CD8-positive, alpha-beta T cell (primary cell): ENCODE measurements at places on chromosomes 1 and 21.

DNA sequence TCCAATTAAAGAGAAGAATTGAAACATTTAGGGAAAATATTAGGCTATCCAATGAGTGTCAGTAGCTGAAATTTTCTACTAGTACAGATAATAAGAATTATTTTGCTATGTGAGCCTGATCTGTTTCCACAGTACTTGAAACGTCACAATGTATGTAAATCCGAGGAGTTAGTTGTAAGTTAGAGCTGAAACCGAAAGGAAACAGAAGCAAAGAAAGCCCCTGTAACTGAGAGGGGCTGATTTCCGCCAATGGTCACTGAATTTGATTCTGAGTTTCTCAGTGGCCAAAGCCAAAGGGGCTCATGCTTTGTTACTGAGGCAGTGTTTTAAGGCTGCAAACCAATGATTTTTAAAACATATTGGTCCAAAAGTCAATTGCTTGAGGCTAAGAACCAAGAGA is 168.3 kb upstream of the DUSP10 start:
- DNase-seq = no peak

DNA sequence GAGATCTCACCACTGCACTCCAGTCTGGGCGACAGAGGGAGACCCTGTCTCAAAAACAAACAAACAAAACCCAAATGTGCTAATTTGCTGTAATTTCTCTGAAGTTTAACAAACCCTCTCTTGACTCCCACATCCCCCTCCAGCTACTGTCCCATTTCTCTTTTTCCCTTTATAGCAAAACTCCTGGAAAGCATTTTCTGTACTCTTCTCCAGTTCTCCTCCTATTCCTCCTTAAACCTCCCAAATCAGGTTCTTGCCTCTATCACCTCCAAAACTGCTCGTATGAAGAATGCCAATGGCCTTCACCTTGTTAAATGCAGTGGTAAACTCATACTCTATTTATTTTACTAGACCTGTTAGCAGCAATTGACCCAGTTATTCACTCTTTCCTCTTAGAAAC is 3.7 kb upstream of the USP48 start:
- DNase-seq = no peak

DNA sequence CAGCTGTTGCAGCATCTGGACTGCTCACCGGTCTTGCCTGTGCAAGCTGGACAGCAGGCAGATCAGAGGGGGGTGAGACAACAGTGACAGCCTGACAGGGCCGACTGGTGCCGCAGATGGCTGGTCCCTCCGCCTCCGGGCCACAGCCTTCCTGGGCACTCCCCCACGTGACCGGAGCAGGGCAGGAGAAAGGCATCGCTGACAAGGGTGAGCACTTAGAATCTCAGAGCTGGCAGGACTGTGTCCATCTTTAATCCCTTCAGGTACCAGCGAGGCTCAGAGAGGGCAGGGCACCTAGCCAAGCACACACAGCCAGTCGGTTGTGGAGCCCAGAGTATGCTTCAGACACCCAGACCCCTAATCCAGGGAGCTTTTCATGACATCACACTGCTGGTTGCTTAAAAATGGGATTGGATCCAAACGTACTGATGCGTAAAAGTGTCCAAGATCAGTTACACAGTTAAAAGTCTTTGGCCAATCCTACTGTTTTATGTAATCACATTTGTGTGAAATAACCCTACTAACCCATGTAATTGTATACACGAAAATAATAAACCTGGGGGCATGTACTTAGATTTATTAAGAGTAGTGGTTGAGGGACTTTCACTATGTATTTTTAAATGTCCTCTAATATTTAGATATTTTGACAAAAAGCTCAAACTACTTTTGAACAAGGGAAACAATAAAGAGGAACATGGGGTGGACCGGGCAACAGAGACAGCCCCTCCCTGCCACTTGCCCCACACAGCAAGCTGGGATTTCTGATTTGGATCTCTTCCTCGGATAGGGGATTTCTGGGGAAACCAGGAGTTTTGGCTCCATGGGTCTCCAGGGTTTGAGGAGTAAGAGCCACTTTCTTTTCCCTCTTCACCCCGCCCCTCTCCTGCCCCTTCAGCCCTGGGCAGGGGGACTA is 758 bp upstream of the CNTN2 start:
- DNase-seq = no peak

GRCh38 chr1:200405264-200405663 is 4.6 kb downstream of the ZNF281 start:
- DNase-seq = no peak

- DNase-seq = no peak
Observed at GRCh38 chr1:15312626-15313411, 65.8 kb downstream of the FHAD1 start.

GRCh38 chr1:246279402-246279801 is 227.7 kb downstream of the SMYD3 start:
- DNase-seq = no peak

- no peak for DNase-seq
Observed at GRCh38 chr1:248802454-248802853, 23.3 kb downstream of the SH3BP5L start.

- DNase-seq = no peak
Observed at GRCh38 chr1:70902211-70902610, 145.4 kb downstream of the PTGER3 start.

DNA sequence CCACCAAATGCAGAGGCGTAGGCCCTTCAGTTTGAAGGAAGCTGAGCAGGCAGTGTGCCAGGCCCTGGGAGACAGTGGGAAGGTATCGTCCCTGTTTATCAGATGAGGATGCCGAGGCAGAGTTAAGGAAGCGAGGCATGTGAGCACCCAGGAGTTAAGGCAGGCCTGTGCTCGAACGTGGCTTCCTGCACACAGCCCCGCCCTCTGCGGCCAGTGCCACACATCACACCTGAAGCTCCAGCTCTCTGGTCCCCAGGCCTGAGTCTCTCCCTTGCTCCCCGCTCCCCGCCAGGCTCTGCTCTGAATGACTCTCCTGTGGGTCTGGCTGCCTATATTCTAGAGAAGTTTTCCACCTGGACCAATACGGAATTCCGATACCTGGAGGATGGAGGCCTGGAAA is 32.1 kb downstream of the EPHX1 start:
- DNase-seq = peak; percentile 18

DNA sequence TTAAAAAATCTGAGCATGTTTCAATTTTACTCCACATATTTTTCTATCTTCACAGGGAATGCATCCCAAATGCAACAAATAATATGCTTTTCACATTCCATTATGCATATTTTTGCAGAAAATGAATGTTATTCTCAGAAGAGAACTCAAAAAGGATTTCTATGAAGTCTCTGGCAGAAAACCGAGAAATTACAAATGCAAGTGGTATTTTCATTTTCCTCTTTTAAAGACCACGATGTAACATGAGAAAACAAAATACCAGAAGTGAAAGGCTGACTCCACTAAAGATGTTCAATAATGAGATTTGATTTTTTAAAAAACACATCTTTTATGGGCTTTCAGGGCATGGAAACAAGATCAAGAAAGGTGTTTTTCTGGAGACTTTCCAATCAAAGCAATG is 5.0 kb upstream of the PDC start:
- DNase-seq = no peak

DNA sequence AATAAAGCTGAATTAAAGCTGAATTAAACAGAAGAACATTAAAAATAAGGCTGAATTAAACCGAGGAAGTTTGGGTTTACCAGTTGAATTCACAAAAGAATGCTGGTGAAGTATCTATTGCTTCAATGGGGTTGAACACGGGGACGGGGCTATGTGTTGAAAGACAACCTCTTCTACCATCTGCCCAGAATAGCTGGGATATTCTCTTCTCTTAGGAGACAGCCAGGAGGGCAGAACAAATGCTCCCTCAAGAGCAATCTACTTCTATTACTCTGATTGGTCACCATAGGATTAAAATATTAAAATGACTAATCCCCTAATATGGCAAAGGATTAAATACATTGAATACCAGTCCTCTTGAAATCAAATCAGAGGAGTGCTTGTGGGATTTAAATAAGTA is 68.4 kb downstream of the LPGAT1 start:
- DNase-seq = no peak

DNA sequence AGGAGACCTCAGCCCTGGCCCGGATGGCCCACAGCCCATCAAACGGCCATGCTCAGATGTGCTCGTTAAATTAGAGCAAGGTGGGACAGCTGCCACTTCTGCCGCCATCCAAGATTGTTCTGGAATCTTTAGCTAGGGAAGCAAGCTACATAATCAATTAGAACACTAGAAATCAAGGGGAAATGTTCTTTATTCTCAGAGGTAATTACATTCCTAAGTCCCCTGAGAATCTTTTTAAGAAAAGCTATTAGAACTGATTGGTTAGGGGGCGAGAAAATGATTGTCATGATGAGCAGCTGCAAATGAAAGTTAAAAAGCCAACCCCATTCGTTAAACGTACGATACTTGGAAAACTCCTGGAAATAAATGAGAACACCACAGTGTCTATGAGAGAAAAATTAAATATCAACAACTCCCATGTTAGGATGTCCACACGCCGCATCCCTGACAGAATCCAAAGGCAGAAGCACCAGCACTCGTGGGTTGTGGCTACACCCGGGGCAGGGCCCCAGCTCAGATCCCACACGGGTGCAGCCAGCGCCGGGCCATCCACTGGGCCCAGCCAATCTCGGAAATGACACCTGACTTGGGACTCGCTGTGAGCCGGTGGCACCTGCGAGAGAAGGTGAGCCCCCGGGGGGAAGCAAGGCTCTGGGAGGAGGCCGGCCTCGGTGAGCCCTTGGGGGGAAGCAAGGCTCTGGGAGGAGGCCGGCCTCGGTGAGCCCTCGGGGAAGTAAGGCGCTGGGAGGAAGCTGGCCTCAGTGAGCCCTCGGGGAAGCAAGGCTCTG is 37.6 kb downstream of the KRTAP10-1 start:
- DNase-seq = no peak

DNA sequence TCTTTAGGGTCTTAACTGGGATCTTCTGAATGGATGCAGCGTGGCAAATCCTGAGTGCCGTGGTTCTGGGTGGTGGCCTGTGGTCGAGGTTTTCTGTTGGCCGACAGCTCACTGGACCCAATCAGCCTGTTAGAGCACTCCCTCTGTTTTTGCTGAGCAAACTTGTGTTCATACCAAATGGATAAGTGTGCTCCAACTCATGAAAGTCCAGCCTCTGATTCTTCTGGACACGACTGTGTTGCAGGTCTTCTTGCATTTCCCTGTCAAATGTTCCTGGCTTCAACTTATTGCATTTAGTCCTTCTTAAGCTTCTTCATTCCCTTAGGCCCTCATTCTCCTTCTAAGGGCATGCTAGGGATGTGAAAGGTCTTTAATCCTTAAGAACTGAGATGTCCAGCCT is 63.7 kb downstream of the AJAP1 start:
- DNase-seq = no peak

GRCh38 chr1:204872262-204872881 is 1.7 kb downstream of the NFASC start:
- no peak for DNase-seq

GRCh38 chr1:203992440-203992839 is 80.5 kb upstream of the SOX13 start:
- no peak for DNase-seq

- DNase-seq = no peak
Observed at GRCh38 chr1:230224101-230224960, 157.3 kb downstream of the GALNT2 start.

DNA sequence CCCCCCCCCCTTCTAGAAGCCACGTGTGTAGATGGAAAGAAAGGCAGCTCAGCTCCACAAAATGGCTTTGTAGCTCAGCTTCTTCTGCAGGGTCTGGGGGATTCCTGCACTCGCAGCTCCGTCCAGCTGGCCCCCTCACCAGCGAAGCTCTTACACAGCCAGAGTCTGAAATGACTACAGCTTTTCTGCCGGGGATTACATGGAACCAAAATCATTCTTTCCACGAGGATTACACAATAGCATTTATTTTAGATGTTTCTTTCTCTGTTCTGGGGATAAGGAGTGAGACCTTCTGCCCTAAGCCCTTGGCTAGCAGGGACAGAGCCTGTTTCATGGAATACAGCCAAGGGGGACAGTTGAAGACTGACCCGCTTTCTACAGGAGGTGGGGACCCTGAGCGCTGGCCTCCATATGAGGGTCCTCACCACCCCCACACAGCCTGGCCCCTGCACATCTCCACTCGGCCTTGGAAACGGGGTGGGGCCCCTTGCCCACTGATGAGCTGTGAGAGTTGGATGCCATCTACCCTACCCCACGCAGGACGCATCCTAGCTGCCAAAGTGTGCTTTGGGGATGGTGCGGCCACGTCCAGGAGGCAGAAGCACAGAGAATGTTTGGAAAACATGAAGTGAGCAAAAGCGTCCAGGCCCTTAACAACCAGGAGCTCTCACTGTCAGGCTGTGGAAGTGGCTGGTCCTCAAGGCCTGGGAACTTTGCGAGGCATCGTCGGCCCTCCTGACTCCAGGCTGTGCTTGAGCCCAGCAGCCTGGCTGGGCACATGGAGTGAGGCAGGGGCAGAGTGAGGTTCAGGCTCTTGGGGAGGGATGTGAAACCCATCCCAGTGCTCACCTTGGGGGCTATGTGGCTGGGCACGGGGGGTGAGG is 14.5 kb downstream of the ACTRT2 start:
- DNase-seq = no peak

GRCh38 chr1:244757091-244757939 is 78.1 kb upstream of the COX20 start:
- no peak for DNase-seq

GRCh38 chr1:152582647-152583046 is 2.3 kb upstream of the LCE3D start:
- no peak for DNase-seq

- no peak for DNase-seq
Observed at GRCh38 chr21:40668555-40669275, 178.2 kb downstream of the DSCAM start.

- DNase-seq = no peak
Observed at GRCh38 chr1:167141963-167142362, 48.1 kb downstream of the STYXL2 start.

DNA sequence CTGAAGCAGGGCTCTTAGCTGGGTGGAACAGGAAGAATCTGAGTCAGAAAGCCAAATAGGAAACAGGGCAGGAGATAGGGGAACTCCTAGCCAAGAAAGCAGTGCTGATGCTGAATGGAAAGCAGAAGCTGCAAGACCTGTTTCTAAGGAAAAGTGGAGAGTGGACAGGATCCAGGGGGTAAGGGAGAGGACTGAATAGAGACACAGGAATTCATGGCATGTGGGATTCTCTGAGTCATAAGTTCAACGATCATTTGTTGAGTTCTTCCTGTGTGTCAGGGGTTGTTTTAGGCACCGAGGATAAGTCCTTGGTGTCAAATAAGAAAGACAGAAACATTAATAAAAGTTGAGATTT is 153.8 kb upstream of the FGGY start:
- no peak for DNase-seq
